ENCODE measurements at places on chromosomes 13 and 19.

DNA sequence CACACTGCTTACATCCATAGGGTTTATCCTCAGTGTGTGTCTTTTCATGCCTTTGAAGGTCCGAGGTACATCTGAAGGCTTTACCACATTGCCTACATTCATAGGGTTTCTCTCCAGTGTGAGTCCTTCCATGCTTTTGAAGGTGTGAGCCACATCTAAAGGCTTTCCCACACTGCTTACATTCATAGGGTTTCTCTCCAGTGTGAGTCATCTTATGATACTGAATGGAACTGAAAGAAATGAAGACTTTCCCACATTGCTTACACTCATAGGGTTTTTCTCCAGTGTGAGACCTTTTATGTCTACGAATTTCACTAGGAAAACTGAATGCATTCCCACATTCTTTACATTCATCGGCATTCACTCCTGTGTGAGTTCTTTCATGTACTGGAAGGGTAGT, 7.1 kb downstream of the ZNF20 start:
- DNase-seq: no peak

GRCh38 chr13:28831117-28831516, 11.0 kb downstream of the MTUS2 start:
- no peak for DNase-seq

DNA sequence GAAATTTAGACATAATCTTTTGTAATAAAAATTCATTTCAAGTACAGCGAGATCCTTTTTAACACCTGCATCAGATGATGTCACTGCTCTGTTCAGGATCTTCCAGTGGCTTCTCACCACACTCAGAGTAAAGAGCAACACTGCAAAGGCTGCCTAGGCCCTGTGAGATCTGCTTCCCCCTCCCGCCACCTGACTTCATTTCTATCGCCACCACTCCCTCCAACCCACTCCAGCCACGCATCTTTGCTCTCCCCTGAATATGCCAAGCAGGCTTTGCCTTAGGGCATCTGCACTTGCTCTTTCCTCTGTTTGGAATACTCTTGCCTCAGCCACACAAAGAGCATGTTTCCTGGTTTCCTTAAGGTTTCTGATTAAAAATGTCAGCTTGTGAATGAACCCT, 58.3 kb downstream of the MBNL2 start:
- no peak for DNase-seq

GRCh38 chr19:55252760-55253663, 5.8 kb downstream of the PPP6R1 start:
- DNase-seq: no peak

DNA sequence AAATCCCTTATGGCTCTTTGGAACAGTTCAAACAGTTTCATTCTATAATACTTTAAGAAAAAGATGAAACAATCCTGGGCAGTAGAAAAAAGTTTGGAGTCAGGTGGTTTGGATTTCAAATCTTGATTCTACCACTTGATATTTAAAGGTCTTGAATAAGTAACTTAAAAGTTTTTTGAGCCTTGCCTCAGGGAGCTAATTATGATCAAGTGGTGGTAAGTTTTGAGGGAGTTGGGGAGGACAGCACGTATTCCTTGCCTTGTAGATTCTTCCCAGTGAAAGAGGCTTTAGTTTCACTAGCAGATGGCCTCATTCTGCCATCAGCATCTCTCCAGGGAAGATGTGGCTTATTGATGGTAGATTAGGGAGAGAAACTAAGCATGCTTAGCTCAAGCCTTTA, 168.4 kb upstream of the CSNK1A1L start:
- no peak for DNase-seq

GRCh38 chr19:6886277-6886897, 992 bp upstream of the ADGRE1 start:
- DNase-seq: no peak

- DNase-seq: no peak
Observed at GRCh38 chr13:74678308-74678965, 544.2 kb upstream of the KLF12 start.

GRCh38 chr19:3345850-3346460, 20.4 kb upstream of the NFIC start:
- no peak for DNase-seq

GRCh38 chr13:46639033-46639981, 86.3 kb downstream of the LRCH1 start:
- no peak for DNase-seq

GRCh38 chr19:17754634-17755442, 3.6 kb downstream of the FCHO1 start:
- no peak for DNase-seq

- peak; percentile 4 for DNase-seq
Observed at GRCh38 chr19:37763488-37763887, 15.9 kb downstream of the ZNF573 start.

DNA sequence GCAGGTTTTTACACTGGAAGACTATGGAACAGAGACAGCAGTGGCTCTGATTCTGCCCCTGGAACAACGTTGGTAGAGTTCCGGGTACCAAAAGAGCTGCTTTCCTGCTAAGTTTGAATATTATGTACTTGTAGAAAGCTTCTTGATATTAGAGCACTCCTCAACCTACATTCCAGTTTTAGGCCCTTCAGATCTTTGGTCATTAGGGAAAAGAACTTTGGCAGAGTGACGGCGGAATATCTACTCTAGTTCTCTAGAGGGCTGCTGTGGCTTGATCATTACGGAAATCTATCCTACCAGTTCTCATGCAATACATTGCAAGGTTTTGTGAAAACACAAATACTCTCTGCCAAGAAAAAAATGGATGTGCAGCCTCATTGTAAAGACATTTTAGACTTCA, 415.7 kb downstream of the DIAPH3 start:
- DNase-seq: no peak

- DNase-seq: peak; percentile 83
Observed at GRCh38 chr19:35545855-35546381, 492 bp downstream of the TMEM147 start.

GRCh38 chr13:103066781-103067345, 646 bp upstream of the SLC10A2 start:
- no peak for DNase-seq

DNA sequence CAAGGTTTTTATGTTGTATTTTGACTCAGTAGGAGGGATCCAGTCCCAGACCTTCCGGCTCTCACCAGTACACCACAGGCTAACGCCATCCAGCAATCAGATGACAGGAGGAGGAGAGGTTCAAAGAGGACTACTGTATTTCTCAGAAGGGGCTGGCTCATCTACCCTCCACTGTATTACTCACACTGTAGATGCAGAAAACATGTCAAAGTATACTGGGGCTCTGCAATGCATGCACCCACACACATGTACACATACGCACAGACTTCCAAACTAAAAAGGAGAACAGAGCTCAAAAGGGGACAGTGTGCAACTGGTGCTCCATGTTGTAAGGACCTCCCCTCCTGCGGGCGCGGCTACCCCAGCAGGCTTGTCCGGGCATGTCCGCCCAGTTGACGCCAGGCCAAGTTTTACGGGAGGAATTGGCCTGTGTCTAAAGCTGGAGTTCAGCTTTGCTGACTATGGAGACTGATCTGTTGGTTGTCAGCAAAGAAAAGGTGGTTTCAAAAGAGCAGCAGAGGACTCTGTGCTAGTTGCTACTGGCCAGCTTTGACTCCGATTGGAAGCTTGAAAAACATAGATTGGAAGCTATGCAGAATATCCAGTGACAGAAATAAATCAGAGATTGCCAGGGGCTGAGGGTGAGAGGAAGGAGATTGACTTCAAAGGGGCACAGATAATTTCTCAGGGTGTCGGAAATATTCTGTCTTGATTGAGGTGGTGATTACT, 314.2 kb downstream of the DLEU7 start:
- DNase-seq: peak; percentile 26

GRCh38 chr13:29802621-29803020, 47.8 kb downstream of the UBL3 start:
- DNase-seq: no peak

DNA sequence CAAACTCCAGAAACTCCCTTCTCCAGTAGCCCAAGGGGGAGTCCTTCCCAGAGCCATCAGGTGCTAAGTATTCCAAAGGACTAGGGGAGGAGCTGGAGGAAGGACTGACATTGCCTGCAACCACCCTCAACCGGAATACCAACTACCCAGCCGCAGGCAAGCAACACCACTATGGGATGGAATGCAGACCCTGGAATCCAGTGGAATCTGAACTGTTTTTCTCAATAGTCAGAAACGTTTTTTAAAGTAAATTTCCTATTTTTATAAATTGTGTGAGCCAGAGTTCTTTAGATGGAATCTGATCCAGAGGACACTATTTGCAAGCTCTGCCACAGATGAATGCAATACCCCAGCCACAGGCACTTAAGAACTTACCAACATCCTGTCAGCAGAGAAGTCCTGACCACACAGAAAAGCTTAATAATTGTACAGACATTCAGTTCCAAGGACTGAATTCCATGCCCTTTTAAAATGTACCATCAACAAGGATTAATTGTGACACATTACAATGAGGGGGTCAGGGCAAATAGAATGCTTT, 92.1 kb downstream of the USP12 start:
- DNase-seq: no peak

DNA sequence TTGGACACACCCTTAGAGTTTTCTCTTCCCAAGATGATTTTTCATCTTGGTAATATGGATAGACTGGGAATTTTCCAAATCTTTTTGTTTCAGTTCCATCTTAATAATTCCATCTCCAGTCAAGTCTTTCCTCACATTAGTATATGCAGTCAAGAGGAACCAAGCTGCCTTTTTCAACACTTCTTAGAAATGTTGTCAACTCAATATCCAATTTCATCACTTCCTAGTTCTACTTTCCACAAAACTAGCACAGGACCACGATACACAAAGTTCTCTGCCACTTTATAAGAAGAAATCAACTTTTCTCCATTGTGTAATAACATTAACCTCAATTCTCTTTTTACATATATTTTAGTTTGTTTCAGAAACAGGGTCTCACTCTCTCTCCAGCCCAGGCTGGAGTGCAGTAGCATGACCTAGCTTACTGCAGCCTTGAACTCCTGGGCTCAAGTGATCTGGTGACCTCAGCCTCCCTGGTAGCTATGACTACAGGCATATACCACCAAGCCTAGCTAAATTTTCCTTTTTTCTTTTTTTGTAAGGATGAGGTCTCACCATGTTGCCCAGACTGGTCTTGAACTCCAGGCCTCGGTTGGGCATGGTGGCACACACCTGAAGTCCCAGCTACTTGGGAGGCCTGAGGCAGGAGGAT, 15.5 kb downstream of the ZNF443 start:
- DNase-seq: no peak

- DNase-seq: no peak
Observed at GRCh38 chr19:51796195-51796679, 1.3 kb downstream of the FPR3 start.

GRCh38 chr19:34505321-34506025, 23.9 kb downstream of the WTIP start:
- no peak for DNase-seq

- no peak for DNase-seq
Observed at GRCh38 chr13:102443249-102443648, 41.4 kb upstream of the FGF14 start.

GRCh38 chr13:52743988-52744387, 4.4 kb upstream of the CNMD start:
- no peak for DNase-seq

GRCh38 chr19:14390548-14390947, 9.3 kb downstream of the ADGRE5 start:
- DNase-seq: no peak

- DNase-seq: no peak
Observed at GRCh38 chr13:88857256-88857655, 1186.1 kb downstream of the SLITRK5 start.

- DNase-seq: no peak
Observed at GRCh38 chr19:30132343-30133075, 190.5 kb downstream of the URI1 start.

DNA sequence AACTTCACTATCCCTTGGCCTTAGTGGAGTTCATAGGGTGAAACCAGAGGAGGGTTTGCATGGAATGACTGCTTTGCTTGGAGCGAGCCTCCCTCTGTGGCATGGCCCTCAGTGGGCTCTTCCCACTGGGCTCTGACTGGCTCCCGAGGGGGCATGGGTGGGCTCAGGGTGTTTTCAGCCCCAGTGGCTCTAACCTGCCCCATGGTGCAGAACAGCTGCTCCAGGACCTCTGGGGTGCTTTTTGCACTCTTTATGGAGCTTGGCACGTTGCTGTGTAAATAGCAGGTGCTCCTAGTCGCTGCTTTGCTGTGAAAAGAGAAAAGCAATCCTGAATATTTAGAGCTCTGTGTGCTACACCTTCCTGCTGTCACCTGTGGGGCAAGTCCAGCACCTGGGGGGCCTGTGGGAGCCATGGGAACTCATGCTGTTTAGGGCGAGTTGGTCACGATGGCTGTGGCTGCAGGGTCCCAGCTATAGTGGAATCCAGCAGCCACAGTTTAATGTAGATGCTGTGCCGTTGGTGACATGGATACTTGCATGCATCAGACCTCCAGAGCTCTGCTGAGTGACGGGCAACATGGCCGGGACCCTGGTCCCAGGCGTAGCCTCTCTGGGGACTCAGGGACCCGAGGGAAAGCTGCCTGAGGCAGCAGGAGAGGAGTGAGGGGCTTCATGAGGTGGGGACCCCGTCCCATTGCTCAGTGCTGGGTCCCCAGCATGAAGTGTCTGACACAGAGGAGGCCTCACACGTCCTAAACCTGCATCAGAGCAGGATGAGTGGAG, 14.3 kb upstream of the MCF2L start:
- DNase-seq: no peak

- DNase-seq: no peak
Observed at GRCh38 chr19:48137411-48137810, 26.8 kb upstream of the PLA2G4C start.

- DNase-seq: no peak
Observed at GRCh38 chr13:87656306-87656705, 14.9 kb upstream of the SLITRK5 start.

- no peak for DNase-seq
Observed at GRCh38 chr13:67844574-67844973, 614.4 kb upstream of the PCDH9 start.

DNA sequence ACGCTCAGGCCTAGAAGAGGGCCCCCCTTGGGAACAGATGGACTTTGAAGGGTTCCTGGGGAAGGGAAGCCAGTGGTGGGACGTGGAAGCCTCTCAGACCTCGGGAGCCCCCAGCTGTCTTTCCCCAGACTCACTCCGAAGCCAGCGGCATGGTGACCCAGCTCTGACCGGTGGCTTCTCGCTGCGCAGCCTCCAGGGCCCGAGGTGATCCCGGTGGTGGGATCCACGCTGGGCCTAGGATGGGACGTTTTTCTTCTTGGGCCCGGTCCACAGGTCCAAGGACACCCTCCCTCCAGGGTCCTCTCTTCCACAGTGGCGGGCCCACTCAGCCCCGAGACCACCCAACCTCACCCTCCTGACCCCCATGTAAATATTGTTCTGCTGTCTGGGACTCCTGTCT, 24.6 kb downstream of the HPN start:
- no peak for DNase-seq

GRCh38 chr19:45476304-45476703, 8.5 kb downstream of the FOSB start:
- no peak for DNase-seq

- DNase-seq: no peak
Observed at GRCh38 chr19:30887042-30887441, 462.2 kb downstream of the TSHZ3 start.

- DNase-seq: peak; percentile 81
Observed at GRCh38 chr19:18436671-18437490, 1.1 kb downstream of the ISYNA1 start.

GRCh38 chr19:30208436-30209060, 163.6 kb upstream of the ZNF536 start:
- no peak for DNase-seq

- DNase-seq: no peak
Observed at GRCh38 chr19:45955905-45956608, 17.6 kb downstream of the NOVA2 start.

GRCh38 chr19:18098891-18099622, 1.5 kb downstream of the MAST3 start:
- no peak for DNase-seq
